ENCODE measurements at places on chromosomes 7 and 10.

DNA sequence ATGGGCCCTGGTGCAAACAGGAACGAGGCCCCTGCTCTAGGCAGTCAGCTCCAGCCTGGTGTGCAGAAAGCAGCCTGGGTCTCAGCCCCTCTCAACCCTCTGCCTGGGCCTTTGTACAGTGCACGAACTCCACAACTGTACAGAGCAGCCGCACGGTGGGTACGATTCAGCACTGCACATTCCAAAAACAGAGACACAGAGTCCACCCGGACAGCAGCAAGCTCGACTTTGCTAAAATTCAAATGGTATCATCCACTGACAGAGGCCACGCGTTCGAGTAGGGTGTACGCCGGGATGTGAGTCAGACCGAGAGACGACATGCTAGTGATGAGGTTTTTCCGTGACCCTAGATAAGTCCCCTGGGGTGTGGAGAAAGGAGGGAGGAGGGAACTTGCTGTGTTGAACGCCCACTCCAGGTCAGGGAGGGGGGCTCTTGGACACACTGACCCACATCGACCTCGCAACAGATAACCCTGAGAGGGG, 65.6 kb upstream of the PDGFA start:
- no peak for DNase-seq

DNA sequence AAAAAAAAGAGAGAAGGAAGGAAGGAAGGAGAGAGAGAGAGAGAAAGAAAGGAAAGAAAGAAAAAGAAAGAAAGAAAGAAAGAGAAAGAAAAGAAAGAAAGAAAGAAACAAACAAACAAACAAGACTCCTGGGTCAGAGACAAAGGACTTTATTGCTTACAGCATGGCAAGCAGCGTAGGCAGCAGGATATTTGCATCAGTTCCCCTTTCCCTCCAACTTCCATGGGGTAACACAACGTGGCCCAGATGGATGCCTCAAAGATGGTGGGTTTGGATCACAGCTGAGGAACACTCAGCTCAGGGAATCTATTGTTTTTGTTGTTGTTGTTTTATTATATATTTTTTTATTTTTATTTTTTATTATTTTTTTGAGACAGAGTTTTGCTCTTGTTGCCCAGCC, 128.5 kb upstream of the VKORC1L1 start:
- no peak for DNase-seq

- DNase-seq: no peak
Measured at GRCh38 chr7:71521506-71521905, 389.6 kb downstream of the GALNT17 start.

GRCh38 chr10:21688870-21689269, 154.8 kb downstream of the MLLT10 start:
- DNase-seq: no peak

GRCh38 chr7:36840904-36841303, 116.6 kb upstream of the AOAH start:
- no peak for DNase-seq
